ENCODE measurements at places on chromosomes 1 and 21.

DNA sequence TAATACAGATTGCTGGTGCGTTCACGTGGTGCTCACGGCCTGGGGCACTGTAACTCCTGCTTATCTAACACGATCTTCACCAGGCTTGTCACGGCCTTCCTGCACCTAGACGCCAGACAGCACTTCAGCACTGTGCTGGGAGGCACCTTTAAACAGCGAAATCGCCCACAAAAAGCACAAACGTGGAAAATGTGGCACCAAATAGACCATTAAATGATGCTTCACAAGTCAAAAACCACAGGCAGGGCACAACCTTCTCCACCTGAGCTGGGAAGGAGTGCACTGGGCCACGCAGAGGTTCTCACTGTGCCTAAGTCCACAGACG is 20.0 kb downstream of the IBA57 start:
- peak; percentile 18 for DNase-seq

DNA sequence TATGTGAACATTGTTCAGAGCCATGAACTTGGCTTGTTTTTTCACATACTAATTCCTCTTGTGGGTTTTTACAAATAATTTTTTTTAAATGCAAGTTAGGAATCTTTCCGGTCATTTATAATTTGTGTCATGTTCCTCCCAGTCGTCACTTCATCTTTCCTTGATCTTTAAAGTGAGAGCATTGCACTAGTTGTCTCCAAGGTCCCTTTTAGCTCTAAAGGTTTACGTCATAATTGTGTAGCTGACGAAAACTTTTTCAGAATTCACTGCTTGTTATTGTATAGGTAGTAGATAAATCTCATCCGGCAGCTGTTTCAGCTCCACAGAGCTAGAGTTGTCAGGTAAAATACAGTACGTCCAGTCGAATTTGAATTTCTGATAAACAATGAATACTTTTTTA is 33.6 kb downstream of the SOAT1 start:
- DNase-seq = no peak

- DNase-seq = no peak
Observed at GRCh38 chr1:180260541-180260940, 30.5 kb downstream of the LHX4 start.

GRCh38 chr21:26087223-26087918 is 83.2 kb downstream of the APP start:
- DNase-seq = no peak

DNA sequence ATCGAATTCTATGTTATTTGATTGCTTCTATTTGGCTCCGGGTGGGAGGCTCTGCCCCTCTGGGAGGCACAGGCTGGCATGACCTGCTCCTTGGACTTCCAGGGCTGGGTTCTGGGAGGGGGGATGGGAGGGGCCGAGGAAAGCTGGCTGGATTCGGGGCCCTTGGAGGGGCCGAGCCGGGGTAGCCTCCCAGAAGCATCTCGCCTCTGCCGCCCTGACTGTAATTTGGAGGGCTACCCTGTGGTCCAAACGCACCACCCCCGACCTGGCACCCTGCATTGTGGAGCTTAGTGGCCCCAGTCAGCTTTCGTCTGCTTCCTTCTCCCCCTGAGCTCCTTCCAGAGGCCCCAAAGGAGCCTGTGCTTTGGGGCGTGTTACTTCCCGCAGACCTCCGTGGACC is 85.4 kb upstream of the TMEM51 start:
- DNase-seq = no peak

GRCh38 chr1:87061742-87062156 is 147.3 kb downstream of the HS2ST1 start:
- DNase-seq = no peak

DNA sequence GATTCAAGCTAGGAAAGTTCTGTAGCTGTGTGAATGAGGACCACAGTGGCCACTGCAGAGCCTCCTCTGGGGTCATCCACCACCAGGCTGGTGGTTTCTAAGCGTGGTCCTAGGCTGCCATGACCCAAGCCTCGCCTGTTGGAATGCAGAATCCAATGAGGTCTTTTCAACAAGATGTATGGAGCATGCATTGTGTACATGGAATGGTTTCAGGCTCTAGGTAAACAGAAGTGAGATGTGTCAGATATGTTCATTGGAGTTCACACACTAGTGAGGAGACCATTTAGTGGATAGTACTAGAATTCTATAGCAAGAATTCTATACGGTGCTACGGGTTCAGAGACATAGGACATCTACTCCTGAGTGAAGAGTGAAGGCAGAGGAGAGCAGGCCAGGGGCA is 10.7 kb downstream of the RNU5D-1 start:
- DNase-seq = no peak

GRCh38 chr1:175208773-175209492 is 16.4 kb upstream of the KIAA0040 start:
- DNase-seq = no peak

- DNase-seq = no peak
Observed at GRCh38 chr1:240575981-240576662, 35.8 kb downstream of the GREM2 start.

- DNase-seq = no peak
Observed at GRCh38 chr1:147177611-147178380, 5.5 kb upstream of the PRKAB2 start.

- no peak for DNase-seq
Observed at GRCh38 chr1:214317734-214318133, 36.8 kb downstream of the SMYD2 start.

DNA sequence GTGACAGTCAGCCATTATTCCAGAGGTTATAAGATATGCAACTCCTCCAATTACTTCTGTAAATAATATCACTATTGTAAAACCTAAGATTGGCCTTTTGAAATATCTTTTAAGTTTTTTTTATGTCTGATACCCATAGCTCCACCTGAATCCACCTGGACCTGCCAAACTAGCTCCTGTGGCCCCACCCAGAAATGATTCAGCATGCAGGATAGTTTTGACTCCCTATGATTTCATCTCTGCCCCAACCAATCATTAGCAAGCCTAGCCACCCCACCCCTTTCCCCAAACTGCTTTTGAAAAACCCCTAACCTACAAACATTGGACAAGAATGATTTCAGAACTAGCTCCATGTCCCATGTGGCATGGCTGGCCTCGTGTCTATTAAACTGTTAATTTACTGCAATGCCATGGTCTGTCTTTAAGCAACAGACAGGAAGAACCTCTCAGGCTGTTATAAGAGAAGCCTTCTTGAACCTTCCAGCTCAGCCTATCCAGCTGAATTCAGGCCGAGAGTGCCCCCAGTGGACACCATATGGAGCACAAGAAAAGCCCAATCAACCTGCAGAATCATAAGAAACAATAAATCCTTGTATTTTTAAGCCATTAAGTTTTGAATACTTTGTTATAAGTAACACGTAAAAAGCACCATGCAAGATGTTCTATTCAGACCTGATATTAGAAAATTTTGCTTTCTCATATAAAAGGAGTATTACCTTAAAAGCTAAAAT is 263.0 kb upstream of the ZRANB2 start:
- no peak for DNase-seq

DNA sequence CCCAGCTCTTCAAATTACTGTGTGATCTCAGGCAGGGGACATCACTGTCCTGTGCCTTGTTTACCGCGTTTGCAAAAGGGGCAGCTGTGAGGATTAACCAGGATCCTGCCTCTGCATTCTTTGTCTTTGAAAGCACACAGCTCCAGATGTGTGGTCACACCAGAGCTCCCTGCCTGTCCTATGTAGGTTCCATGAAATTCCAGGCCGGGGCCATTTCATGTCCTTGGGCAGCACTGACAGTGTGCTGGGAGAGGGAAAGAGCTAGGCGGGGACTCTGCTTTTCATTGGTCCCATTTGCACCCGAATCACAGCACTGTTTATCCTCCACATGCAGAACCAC is 42.2 kb upstream of the SELENON start:
- no peak for DNase-seq

- no peak for DNase-seq
Observed at GRCh38 chr1:167821356-167821685, 92.6 kb downstream of the ADCY10 start.

DNA sequence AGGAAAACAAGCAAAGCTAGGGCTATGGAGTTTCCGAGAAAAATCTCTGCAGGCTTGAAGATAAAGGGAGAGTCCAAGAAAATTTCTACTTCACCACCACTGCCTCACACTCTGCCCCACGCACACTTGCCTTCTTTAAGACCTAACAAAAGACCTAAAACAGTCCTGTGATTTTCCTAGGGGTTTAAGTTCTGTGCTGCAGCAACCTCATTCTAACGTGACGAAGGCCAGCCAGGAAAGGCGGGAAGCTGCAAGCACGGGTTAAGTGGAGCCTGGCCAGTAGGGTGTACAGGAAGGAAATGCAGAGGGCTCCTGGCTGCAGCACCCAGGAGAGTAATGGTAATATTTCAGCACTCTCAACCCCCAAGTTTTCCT is 1.5 kb downstream of the SPATA6 start:
- DNase-seq = peak; percentile 65

GRCh38 chr1:91833946-91834345 is 52.0 kb downstream of the TGFBR3 start:
- no peak for DNase-seq

GRCh38 chr1:33001282-33001681 is 35.4 kb downstream of the AK2 start:
- no peak for DNase-seq

DNA sequence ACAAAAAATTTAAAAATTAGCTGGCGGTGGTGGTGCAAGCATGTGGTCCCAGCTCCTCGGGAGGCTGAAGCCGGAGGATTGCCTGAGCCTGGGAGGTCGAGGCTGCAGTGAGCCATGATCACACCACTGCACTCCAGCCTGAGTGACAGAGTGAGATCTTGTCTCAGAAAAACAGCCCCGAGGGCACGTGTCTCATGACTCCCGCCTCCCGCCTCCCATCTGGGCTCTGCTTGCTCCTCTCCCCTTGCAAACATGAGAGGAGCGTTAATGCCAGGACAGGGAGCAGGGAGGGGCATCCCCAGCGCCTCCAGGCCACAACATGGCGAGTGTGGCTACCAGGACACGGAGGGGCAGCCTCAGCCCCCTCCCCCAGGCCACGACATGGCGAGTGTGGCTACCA is 28.3 kb downstream of the FAAP20 start:
- no peak for DNase-seq

- DNase-seq = no peak
Observed at GRCh38 chr1:53135735-53136114, 6.7 kb downstream of the SLC1A7 start.

DNA sequence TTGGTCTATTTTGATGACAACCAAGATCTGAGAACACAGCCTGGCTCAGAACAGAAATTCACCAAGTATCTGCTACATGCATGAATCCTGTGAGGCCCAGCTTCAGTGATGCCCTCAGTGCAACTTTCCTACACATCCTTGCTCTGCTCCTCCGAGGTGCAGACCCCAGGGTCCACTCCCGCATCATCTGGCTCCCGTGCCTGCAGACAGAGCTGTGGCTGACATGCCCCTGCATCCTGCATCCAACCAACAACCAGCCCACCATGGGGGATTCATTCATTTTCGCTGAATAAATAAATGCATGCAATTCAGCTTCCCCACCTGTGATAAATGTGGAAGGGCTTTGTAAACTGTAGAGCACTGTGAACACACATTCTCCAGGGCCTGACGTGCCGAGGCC is 112.3 kb downstream of the GLIS1 start:
- peak; percentile 26 for DNase-seq

GRCh38 chr1:50822035-50822776 is 137.9 kb downstream of the FAF1 start:
- no peak for DNase-seq

DNA sequence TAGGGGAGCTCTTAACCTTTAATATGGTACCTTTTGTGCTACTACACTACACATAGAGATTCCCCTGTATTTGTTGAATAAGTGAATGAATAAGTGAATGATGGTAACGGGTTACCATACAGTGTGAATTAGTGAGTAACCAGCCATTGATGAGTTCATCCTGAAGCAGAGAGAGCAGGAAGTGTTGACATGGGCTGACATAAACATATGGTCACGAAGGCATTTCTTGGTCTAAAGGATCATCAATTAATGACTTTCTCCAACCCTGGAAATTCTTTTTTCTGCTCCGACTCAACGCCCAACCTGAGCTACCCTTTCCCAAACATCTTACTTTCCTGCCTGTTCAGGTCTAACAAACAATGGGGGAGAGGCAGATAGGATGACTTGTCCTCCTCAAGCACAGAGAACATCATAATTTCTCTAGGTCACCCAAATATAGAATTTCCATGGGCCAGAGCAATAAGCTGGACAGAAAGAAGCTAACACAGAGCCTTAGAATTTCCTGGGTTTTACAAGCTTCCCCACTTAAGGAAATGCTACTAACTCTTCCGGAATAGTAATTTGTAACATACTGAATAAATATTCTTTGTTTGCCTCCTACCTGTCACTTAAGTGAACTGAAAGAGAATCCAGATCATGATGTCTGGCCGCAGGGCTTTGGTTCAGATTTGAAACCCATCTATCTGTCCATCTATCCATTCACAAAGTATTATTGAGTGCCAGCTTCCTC is 114.7 kb upstream of the NGF start:
- DNase-seq = no peak

Data from suprapubic skin (tissue), 4 donors.